Umbilical cord (tissue), 2 donors: ENCODE measurements at places on chromosomes 13 and 19.
A peak's percentile ranks its signal among the peaks of the same experiment; 100 is the strongest.

DNA sequence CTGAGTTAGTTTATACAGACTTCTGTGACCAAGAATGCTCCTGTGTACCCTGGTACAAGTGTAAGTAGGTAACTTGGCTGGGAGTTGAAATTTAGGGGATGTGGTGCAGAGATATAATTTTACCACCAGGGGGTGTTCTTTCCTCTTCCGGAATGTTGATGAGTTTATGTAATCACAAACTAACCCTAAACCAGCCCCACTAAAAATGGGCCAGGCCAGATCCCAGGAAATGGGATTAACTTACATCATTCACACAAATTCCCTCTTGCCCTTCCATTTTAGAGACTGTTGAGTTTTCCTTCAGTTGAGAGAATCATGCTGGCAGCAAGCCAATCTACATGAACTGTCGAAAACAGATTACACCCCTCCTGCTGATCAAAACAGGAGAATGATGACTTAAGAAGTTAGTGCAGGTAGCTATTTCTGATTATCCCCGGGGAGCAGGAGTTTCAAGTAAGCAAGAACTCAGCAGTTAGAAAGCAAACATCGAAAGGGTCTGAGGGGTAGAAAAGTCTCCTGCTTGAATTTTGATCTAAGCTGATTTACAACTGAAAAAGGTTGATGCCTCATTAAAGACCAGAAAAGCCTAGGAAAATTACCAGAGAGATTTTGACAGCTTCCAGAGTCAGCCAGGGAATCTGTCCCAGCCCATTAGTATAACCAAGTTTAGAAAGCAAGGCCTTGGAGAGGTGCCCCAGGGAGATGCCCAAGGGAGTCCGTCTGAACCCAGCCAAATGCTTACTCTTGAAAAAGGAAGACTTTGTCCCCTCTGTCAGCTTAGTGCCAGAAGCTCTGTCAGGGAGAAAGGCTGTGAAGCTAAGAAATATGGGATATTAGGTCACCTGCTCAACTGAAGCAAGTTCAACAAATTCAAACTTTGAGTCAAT, 32.3 kb upstream of the MED4 start:
- peak; percentile 80 for DNase-seq

GRCh38 chr13:36418022-36418805, 14.1 kb upstream of the CCNA1 start:
- peak; percentile 36 for DNase-seq

- DNase-seq: no peak
These were observed 1.7 kb downstream of the CLC start for GRCh38 chr19:39736088-39736487.

DNA sequence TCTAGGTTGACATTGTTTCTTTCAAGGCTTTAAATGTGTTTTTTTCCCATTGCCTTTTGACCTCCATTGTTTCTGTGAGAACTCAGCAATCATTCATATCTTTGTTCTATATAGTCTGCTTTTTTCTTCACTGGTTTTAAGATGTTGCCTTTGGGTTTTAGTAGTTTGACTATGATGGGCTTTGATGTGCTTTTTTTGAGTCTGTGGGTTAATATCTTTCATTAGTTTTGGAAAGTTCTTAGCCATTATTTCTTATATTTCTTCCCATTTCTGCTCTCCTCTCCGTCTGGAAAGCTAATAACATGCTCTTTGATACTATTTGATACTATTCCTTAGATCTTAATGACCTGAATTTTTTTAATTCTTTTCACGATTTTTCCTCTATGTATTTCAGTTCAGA, 32.7 kb downstream of the CCDC8 start:
- no peak for DNase-seq

- DNase-seq: no peak
These were observed 47.7 kb downstream of the KLF2 start for GRCh38 chr19:16372065-16372915.

DNA sequence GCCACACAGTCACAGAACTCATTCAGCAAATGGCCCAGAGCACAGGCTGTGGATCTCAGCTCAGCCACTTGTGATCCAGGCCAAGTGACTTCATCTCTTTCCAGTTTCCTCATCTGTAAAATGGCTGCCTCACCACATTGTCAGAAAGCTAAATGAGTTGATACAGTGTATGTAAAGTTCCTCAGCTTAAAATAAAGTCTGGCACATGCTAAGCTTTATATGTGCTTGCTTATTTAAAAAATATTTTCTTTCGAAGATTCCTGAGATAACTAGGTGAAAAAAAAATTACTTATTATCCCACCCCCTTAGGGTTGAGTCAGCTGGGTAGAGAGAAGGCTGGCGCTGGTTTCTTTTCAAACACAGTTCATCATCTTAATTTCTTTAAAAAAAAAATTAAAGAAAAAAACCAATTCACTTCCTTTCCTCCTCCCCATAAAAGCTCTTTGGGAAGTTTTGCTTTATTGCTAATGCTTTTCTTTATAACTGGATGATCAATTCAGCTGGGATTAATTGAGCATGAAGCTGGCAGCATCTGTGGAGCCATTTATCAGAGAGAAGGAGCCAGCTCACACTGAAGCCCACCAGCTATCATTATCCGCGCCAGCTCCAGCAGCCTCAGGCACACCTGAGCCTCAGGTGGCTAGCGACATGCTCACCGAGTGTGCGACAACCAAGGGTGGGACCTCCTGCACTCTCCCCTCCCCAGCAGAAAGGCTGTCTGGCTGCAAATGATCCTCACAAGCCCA, 354.9 kb downstream of the FOXO1 start:
- no peak for DNase-seq

GRCh38 chr19:32498648-32499200, 82.3 kb upstream of the PDCD5 start:
- DNase-seq: no peak

GRCh38 chr19:45476304-45476703, 8.5 kb downstream of the FOSB start:
- DNase-seq: peak; percentile 52

- no peak for DNase-seq
These were observed 18.6 kb upstream of the INSR start for GRCh38 chr19:7312816-7313215.

GRCh38 chr13:75968103-75968838, 332.1 kb downstream of the LMO7 start:
- no peak for DNase-seq

- peak; percentile 87 for DNase-seq
These were observed 5.2 kb upstream of the ZNF579 start for GRCh38 chr19:55585658-55586339.

DNA sequence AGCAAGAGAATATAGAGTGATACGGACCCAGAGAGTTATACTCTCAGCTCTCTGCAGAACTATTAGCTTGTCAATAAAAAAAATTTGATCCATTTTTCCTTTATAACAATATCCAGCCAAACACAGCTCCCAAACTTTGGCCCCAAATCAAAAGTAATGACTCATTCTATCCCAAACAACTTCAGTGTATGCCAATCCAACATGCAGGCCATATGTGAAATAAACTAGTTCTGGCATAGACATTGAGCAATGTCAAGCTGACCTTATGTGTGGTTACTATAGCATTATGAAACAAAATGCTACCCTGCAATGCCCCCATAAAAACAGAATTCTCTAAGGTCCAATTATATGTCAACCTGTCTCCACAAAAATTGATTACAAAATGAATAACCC, 209.5 kb downstream of the DNAJC15 start:
- DNase-seq: no peak

DNA sequence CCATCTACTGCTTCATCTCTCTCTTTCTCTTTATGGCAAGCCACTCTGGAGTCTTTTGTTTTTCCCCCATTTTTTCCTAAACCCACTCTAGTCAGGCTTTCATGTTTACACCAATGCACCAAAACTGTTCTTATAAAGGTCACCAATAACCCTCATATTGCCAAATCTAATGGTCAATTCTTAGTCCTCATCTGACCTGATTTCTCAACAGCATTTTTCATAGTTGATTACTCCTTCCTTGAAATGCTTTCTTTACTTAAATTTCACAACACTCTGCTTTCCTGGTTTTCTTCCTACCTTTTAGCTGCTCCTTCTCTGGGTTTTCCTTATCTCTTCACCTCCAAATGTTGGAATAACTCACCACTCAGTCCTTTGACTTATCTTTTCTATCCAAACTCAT, 47.9 kb downstream of the MICU2 start:
- DNase-seq: no peak

GRCh38 chr13:58950911-58951310, 1212.8 kb downstream of the DIAPH3 start:
- DNase-seq: no peak

- no peak for DNase-seq
These were observed 9.6 kb downstream of the RPS16 start for GRCh38 chr19:39426170-39426569.

GRCh38 chr13:30829145-30829832, 76.8 kb upstream of the MEDAG start:
- DNase-seq: no peak

DNA sequence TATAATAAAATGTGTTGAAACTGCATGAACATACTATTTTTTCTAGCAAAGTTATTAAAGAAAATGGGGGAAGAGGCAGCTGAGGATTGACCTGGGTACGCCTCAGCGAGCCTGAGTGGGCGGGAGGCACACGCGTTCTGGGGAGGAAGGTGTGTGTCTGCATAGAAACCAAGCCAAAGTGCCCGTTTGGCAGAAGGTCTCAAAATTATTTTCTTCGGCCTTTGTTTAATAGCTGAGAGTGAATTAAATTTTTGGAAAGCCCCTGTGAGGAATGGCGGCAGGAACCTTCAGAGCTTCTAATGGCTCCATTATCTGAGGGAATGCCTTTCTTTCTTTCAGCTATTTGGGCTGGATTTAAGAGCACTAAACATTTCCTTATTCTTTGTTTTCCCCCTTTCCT, 5.2 kb downstream of the ZIC2 start:
- DNase-seq: no peak

DNA sequence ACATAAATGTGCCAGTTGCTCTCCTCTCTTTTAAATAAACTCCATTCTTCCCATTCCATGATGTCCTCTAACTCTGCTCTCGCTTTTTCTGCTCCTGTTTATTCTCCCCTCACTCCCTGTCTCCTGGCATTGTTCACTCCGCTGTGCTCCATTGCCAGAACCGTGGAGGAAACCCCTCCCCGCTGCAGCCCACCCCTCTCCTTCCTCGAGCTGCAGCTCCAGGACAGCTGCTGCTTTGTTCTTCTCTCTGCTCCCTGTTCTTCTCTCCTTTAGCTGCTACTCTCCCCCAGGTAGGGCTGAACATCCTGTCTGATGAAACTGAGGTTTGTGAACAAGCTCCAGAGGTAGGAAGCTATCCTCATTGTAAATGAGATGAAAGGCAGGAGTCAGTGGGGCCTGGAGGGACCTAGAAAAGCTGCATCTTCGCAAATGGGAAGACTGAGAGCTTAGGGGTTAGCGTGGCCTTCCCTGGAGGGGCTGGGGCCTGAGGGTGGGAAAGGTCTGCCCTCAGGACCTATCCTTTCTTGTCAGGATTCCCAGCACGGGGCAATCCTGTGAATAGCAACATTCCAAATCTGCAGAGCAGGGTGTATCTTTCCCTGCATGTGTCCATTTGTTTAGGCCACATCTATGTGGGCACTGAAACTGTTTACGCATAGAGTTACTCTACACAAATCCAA, 243.7 kb downstream of the DNAJC15 start:
- no peak for DNase-seq

GRCh38 chr13:50798923-50799322, 44.6 kb downstream of the DLEU7 start:
- no peak for DNase-seq

DNA sequence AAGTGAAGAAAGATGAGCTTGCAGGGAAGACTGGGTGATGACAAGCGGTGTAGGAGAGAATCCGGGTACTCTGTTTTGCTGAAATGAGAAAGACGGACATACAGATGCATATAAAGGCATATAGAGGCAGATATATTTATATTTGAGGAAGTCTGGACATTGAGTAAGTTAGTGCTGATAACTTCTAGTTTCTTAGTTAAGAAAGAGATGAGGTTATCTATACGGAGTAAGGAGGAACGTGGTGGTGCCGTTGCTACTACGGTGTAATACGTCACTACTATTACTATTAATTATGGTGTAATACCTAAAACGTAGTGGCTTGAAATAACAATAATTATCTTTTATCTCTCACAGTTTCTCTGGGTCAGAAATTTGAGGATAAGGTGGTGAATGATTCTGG, 9.8 kb upstream of the CPB2 start:
- no peak for DNase-seq
